ENCODE measurements at places on chromosomes 16 and 17. TPM values are rescaled to one million over a fixed set of nuclear protein-coding genes. Genes with fewer than 3 reads are reported as not detected.

LYRM1 gene
- 35.9 TPM for total RNA-seq

TBX2 gene
- total RNA-seq: 1.5 TPM

- DNase-seq: no peak
Observed at GRCh38 chr16:78641433-78641832, 542.0 kb downstream of the WWOX start.

DNA sequence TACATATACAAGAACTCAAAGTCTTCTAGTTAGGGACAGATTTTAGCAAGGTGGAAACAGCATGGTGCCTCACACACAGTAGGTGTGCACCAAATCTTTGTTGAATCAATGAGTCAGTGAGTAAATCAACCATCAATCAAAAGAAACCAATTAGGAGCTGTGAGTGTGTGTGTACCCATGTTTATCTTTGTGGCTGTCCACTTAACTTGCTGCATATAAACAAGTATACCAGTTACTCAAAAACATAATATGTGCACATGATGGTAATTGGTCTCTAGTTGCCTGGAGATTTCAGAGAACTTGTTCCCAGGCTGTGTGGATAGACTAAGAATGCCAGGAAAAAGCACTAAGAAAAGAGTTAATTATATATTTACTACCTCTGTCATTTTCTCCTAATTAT lies 272.2 kb upstream of the CCL2 start:
- no peak for DNase-seq

DNA sequence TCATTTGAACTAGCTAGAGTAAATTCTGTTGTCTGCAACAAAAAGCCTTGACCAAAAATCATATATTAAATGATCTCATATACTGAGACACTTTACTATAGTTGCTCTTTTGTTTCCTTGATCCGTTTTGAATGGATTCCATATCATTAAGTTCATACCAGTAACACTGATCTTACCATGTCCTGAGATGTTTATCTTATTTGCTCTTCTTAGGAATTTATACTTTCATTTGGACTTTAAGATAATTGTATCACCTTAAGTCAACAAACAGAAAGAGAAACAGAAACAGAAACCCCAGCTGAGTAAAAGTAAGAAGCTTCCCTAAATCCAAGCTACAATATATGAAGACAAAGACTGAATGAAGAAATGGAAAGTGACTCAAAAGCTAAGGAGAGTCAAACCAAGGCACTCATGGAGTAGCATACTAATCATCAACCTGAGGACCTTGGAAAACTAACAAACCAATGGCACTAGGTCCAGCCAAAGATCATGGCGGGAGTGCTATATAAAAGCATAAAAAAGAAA lies 106.5 kb upstream of the COX10 start:
- no peak for DNase-seq

- no peak for DNase-seq
Observed at GRCh38 chr16:47538472-47538871, 77.3 kb downstream of the PHKB start.

- no peak for DNase-seq
Observed at GRCh38 chr16:52436339-52437276, 110.3 kb downstream of the TOX3 start.

DNA sequence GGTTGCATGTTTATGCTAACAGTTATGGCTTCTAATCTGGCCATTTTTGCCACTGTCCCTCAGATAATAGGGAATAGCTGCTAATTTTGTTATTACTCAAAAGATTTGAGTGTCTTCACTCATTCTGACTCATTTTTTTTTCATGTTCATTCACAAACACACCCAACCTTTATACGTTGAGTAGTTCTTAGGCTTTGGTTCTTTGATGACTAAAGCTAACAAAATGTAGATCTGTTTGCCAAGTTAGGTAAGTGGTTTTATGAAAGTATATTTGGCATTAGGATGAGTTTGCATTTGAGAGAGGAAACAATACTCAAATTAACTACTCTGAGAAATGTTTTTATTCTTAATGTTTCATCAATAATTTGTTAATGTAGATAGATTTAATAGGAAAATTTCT lies 3.6 kb downstream of the MAP2K4 start:
- peak; percentile 15 for DNase-seq

GRCh38 chr17:12512694-12513355 lies 152.9 kb upstream of the MYOCD start:
- no peak for DNase-seq

DNA sequence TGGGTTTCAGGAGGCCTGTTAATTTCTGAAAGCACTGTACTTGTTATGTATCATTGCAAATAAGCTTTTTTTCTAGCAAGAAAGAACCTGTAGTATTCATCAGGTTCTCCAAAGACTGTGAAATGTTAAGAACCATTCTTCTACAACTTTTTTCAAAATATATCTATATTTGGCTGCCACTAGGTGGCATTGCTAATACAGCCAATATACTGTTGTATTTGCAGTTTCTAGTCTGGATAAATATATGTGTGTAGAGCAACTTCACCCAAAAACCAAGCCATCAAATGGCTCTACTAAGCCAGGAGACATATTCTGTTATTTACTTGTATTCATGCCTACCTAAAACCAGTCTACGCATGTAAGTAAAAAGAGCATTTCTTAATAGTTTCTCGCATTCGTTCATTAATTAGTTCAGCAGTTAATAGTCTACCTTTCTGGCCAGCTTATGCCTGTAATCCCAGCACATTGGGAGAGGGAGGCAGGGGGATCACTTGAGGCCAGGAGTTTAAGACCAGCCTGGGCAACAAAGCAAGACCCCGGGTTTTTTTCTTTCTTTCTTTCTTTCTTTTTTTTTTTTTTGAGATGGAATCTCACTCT lies 39.5 kb downstream of the VMP1 start:
- peak; percentile 66 for DNase-seq

GRCh38 chr16:56038564-56039098 lies 152.7 kb upstream of the GNAO1 start:
- DNase-seq: no peak

Measured in H4 (cell line).